Osteoblast (primary cell): ENCODE measurements at places on chromosomes 2 and 18.

DNA sequence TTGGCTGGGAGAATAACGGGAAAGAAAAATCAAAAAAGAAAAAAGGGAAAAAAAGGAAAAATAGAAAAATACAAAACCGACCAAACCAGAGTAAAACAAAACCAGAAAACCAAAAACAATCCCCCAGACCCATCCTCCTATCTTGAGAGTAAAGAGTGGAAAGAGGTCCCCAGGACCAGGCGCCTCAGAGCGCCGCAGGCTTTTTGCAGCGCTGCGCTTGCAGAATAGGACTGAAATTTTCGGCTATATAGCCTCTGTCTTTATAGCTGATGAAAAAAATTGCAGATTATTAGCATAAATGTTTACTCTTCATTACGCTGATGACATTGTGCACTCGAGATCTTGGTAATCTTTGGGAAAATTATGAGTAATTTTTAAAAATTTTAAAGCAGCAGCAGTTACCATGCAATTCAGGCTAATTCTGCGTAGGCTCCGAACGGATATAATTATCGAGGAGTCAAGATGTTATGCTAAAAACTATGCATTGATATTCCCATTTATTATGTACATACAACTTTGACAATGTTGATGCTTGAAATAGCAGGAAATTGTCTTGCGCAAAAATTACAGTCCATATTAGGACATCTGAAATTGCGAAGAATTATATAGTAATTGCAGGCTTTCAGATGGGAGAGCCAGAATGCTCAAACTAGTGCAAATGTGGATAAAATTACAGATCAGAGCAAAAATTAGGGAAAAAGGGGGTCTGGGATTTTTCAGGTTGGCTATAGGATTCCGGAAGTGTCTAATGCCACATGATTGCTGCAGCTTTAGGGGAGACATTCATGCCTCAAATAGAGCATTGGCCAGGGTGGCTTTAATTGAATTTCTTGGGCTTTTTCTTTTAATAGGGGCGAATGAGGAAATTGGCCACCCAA, 8.3 kb downstream of the DLX1 start:
- peak; percentile 65 for DNase-seq

DNA sequence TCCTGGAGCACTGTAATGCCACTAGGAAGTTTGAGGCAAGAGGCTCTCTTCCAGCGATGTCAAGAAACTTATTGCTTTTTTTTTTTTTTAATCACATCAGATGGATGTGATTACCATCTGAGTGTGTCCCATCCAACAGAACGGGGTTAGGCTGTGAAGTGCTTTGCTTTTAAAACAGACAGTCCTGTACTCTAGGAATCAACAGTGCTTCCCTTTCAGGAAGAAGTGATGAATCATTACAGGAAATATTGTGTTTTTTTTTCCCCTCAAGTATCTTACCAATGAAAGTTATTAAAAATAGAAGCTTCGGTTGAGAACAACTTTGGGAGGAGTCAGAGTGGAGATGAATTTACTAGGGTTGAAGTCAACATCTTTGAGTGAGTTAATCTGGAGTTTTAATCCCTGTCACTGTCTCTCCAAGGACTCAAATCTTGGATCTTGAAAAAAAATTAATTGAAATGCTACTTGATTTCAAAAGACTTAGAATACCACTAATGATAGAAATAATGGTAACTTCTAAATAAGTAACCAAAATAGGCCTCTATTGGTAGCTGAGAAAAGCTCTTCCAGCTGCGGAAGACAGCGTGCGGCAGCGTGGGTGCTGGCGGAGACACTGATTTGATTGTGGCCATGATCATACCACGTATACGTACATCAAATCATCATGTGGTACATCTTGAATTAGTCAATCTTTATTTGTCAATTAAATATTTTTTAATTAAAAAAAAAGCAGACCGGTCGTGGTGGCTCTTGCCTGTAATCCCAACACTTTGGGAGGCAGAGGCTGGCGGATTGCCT, 45.5 kb downstream of the GATA6 start:
- DNase-seq: no peak

GRCh38 chr2:228359473-228359872, 178.0 kb upstream of the SPHKAP start:
- no peak for DNase-seq

DNA sequence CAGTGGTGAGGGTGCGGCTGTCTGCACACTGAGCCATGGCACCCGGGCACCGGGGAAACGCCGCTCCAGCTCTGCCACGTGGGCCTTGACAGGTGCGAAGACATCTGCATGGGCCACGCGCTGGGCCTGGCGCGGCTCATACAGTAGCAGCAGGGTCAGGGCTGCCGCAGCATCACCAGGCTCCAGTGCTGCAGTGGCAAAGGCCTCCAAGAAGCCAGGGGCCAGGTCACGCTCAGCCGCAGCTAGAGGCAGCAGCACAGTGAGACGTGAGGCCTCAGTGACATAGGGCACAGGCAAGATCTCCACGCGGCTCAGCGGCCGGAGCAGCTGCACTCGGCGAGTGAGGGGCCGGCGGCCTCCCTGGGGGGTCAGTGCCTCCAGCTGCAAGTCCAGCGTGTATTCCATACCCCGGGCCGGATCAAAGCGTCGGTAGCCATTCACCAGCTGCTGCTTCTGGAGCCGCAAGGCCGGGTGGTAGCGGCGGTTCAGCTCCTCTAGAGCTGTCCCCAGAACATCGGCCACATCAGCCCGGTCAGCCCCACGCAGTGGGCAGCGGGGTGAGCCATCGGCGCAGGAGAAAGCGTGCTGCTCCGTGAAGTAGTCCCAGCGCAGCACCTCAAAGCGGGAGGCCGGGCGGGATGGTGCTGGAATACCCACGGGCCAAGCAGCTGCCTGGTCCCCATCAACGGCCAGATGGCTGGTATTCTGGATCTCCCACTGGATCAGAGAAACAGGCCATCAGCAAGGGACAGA, 3.5 kb downstream of the CHPF start:
- DNase-seq: no peak

GRCh38 chr2:44948565-44949328, 7.2 kb downstream of the SIX3 start:
- DNase-seq: peak; percentile 64

DNA sequence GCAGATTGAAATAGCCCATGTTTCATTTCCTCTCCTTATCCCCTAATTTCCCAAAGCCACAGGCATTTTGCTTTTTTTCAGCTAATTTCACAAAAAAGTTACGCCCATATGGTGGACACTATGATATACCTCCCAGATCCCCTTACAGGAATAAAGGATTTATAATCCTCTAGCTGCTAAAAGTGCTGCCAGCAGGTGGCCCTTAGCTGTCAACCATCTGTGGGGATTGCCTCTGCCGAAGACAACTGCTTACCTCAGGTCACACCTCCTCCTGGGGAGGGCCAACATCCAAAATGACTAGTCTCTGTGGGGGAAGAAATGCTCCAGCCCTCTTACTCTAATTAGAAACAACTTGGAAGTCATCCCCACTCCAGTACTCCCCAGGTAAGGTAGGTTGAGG, 61.0 kb upstream of the EPB41L3 start:
- no peak for DNase-seq
